M059J (cell line): ENCODE measurements at places on chromosomes 11 and 22.

DNA sequence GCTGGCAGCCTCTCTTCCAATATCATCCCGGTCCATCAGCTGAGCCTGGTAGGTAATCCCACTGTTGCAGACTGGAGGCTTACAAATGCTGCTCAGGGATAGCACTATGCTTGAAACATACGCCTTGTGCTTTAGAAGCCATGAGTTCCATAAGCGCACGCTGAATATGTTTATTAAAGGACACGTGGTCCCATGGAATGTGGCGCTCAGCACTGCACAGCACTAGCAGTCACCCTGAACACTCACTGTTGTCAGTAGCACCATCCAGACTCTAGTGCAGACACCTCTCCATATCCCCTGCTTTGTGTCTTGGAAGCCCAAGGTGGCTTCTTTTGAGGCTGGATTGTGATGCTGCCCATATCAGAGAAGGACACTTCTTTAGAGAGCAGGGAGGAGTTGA lies 120.9 kb downstream of the MAML2 start:
- DNase-seq = no peak

- DNase-seq = no peak
These were observed 394.5 kb downstream of the SHANK2 start for GRCh38 chr11:70857894-70858293.

DNA sequence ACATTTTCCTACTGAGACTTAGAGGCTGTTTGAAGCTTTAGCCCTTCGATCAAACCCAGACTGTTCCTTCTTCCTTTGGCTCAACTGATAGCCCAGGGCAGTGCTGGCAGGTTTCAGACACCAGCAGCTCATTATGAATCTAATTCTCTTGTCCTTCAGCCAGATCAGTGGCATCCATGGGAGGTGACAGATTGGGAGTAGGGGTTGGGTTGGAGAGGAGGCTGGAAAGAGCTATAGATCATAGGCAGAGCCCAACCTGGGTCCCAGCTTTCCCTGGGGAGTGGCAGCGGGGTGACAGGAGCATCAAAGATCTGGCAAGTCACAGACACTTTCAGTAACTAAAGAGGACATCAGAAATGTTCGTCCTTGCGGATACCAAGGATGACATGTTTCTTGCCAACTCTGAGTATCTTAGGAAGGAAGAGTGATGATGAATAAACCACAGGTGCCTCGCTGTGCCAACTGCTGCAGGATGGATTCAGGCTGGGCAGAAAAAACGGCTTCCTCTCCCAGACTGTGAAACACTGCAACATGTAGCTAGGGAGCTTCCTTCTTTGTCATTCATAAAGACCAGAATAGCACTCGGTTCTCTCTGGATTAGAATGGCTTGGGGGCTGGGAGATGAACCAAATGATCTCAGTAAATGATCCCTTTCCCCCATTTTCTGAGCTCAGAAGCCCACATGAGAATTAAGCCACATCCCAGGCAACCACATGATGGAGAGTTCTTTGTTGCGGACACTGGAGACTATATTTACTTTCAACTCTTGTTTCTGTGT lies 19.1 kb downstream of the ABCC8 start:
- no peak for DNase-seq

- DNase-seq = no peak
These were observed at the start of gene ZNF280A for GRCh38 chr22:22520020-22520656. Gene ZNF280A, minus strand, starts transcription at chr22:22520270. Its CDS starts 4,640 bp downstream, at chr22:22515630.

- DNase-seq = peak; percentile 59
These were observed 48.6 kb upstream of the UCP3 start for GRCh38 chr11:74057249-74058151.
